ENCODE measurements at places on chromosomes 7 and 10.

DNA sequence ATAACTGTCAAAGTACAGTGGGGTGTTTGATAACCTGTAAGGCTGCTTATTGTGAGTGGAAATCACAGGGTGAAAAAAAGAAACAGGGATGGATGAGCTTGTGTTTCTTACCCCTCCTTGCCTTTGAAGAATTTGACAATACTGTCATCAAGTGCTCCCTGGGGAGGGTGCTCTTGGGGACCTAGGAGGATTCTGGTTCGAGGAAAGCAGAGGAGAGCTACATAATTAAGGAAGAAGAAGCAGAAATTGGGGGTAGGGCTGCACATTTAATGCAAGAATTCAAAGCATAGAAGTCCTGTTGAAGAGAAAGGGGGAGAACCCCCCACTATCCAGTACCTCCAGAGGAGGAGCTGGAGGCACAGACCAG is 208.1 kb upstream of the PHYHIPL start:
- DNase-seq = no peak

GRCh38 chr10:58322072-58322834 is 12.6 kb upstream of the UBE2D1 start:
- no peak for DNase-seq

- no peak for DNase-seq
These were observed 55.9 kb downstream of the SVOPL start for GRCh38 chr7:138645284-138645683.

GRCh38 chr7:151023232-151023631 is 1.1 kb downstream of the ATG9B start:
- DNase-seq = no peak

- no peak for DNase-seq
These were observed 105.2 kb upstream of the NEBL start for GRCh38 chr10:21002091-21002878.

DNA sequence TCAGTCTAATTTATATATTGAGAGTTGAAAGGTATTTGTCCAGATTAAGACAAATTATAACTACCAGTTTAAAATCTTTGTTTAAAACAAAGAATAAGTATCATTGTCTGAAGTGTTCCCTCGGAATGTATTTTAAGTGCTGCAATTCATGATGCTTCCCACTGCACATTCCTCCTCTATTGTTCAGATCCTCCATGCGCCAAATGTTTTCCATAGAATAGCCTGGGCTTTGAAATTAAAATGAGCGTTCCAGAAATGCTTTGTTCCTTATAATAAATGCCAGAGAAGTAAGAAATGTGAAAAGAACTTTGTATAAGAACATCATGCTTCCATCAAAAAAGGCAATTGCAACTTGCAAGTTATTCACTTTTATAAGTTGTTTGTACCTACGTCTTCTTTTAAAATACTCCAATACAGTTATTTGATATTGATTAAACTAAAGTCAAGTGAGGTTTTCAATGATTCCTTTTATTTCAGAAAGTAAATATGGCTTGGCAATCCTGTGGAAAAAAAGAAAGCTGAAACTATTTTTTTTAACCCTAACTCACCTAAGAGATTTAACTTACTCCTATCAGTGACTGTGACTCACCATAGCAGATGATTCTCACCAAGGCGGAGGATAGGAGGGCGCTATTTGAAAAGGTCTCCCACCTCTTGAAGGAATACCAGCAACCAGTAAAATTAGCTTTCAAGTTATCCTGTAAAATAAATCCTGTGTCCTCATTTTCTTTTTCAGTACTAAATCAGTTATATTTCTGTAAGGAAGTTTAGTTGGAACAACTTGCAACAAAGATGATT is 85.8 kb downstream of the CTNNA3 start:
- DNase-seq = no peak

GRCh38 chr10:27745732-27746396 is at the start of gene MKX:
MKX (minus strand) TSS chr10:27745819; CDS start chr10:27743415, 2,404 bp downstream.
- peak; percentile 46 for DNase-seq

- DNase-seq = no peak
These were observed 58.3 kb downstream of the WIPF3 start for GRCh38 chr7:29864656-29865055.

DNA sequence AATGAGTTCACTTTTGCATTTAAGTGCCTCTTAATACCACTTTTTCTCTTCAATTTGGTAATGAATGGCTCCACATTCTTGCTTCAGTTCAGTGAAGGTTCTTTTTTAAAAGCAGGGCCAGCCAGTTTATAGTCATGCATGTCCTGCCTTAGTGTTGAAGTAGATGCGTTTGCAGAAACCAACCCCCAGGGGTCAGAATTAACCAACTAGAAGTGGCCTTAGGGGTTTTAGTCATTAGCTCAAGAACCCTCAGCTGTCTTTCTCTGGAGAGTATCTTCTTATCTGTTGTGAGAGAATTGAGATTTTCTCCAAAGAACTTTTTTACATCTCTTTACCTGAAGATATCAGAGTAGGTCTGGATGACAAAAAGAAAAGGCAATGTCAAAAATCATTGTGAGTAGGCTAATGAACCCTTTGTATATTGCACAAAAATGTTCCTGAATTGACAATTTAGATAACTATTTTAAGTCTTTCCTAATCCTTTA is 82.2 kb downstream of the PIK3CG start:
- peak; percentile 32 for DNase-seq

DNA sequence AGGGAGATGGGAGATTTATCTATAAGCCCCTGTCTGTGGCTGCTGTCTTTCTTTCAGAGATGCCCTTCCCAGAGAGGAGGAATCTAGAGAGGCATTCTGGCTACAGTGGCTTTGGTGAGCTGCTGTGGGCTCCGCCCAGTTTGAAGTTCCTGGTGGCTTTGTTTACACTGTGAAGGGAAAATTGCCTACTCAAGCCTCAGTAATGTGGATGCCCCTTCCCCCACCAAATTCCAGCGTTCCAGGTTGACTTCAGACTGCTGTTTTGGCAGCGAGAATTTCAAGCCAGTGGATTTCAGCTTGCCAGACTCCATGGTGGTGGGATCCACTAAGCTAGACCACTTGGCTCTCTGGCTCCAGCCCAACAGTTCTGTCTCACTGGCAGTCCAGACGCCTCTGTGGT is 951.6 kb downstream of the CCSER2 start:
- DNase-seq = no peak

GRCh38 chr7:79936281-79936983 is 198.2 kb upstream of the GNAI1 start:
- DNase-seq = no peak

- no peak for DNase-seq
These were observed 58.8 kb downstream of the ARL4A start for GRCh38 chr7:12746211-12746610.

GRCh38 chr7:135974667-135975066 is 2.5 kb downstream of the MTPN start:
- DNase-seq = no peak

GRCh38 chr7:114644455-114644854 is 229.8 kb downstream of the FOXP2 start:
- no peak for DNase-seq

- DNase-seq = no peak
These were observed 26.4 kb downstream of the BBS9 start for GRCh38 chr7:33155811-33156210.

GRCh38 chr10:96436035-96436434 is 77.2 kb upstream of the OPALIN start:
- no peak for DNase-seq

DNA sequence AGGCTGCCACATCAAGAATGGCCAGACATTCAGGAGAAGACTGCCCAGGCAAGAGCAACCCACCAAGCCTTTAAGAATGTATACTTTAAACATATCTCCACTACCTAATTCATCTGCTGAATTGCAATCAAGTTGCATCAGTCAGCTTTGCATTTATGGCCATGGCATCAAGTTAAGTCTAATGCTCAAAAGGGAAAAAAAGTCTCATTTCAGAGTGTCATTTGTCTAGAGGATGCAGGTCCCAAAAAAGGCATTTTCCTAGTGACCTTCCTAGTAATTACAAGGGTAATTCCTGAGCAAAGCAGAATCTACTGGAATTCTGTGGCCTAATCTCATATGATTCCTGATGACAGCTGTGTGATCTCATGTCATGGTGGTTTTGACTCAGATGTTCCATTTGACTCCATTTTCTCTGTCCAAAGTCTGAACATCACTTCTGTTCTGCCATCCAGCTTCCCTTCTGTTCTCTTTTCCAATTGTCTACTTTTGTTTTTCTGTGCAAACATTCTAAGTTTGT is 7.3 kb upstream of the CABCOCO1 start:
- no peak for DNase-seq

DNA sequence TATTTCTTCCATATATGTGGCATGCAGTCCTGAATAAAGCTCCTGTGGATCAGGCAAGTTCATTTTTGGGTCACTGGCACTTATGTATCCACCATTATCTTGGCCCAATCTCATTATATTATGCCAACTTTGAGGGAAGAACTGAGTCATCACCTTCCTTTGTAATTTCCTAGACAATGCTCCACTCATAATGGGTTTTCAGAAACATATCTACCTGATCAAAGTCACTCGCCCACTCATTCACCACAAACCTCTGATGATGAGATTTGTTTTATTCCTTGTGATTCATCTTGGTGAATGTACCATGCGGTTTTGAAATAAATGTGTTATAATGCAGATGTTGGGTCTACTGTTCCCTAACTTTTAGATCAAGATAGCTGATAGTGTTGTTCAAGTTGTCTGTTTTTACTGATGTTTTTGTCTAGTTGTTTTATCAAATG is 525.8 kb downstream of the KIF20B start:
- DNase-seq = peak; percentile 31

- no peak for DNase-seq
These were observed 1.9 kb downstream of the PSD start for GRCh38 chr10:102416695-102417094.

GRCh38 chr10:119268871-119269506 is 61.6 kb downstream of the GRK5 start:
- peak; percentile 64 for DNase-seq

DNA sequence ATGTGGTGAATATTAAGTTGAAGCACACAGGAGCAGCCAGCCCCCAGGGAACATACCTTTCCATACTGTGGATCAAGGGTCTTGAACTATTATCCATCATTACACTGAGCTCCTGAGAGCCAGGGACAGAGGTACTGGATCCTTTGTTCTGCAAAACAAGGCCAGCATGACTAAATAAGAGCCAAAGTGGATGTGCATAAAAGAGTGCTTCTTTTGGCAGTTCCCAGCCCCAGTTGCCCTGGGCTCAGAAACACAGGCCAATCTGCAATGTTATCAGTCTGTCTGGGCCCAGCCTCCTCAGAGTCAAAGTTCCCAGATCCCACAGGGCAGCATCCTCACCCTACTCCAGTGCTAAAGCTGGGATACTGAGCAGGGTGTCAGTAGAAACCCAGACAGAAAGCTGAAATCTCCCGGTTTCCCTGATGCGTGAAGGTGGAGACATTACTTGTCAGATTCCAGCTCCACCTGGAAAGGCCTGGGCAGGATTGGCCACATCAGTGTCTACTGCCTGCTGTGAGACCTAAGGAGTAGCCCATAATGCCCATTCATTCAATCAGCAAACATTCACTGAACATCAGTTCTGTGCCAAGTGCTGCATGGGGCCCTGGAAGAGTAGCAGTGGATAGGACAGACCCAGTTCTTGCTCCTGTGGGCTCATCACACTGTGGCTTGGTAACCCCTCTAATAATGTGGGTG is 342.7 kb downstream of the CXCL12 start:
- no peak for DNase-seq

- no peak for DNase-seq
These were observed 713 bp downstream of the LOXL4 start for GRCh38 chr10:98267069-98267893.

DNA sequence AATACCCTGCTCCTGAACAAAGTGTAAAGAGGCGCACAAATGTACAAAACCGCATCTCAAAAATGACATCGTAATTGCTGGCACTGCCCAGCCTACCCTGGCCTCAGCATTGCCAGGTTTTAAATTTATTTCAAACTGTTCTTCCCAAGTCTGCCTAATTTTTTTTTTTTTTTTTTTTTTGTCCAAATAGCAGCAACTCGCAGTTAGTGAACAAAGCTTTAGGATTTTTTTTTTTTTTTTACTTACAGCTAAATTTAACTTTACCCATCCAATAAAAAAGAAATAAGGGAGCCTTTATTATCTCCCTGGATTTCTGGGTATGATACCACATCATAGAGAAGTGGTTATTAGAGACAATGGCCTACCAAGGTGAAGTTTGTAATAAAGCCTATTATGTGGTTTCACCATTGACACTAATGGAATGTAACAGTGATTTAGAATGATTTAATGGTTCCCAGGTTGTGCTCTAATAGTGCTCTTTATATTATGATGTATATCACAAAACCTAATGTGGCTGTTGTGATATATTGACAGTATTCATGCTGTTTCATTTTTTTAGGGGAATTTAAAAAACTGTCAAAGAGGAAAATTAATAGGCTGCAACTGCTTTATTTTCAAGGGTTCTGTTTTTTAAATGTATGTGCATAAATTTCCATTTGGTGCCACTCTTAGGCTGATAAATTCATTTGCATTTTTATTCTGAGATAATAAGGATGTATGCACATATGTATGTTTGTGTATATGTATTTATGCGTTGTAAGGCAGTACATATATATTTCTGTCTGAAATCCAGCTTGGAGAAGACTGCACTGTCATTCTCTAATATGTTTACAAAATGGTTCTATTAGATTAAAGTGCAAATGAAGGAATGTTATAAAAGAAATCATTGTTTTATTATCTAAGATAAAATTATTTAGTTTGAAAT is 309.0 kb downstream of the TFEC start:
- DNase-seq = no peak

DNA sequence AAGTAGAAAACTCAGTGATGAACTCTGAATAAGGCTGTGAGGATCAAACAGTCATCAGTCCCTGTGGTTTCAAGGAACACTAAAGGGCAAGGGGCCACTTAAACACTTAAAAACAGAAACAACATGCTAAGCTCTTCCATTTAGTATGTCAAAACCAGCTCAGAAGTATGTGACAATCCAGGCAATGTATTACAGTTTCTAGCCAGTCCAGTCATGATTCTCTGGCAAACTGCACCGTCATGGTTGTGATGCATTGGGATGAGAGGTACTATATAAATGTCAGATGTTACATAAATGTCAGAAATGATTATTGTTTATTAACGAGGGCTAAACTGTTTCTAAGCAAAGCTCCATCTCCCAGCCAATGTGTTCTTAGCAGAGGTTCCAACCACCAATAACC is 4.7 kb upstream of the CREB5 start:
- DNase-seq = no peak

DNA sequence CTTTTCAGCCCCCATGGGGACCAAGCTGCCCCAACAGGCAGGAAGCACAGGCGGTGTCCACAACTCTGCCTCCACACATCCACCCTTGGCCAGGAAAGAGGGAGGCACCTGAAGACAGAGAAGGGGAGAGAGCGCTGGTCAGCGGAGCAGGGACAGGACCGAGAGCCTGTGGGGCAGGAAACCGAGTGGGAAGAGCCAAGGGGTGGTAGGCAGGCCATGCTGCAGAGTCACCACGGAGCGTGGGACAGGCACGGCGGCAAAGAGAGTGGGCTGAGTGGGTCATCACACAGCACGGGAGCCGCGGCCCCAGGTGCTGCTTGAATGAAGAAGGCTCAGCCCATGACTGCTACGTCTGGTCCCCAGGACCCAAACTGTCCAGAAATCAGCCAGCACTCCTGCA is 109.8 kb downstream of the PTPRN2 start:
- no peak for DNase-seq
